ENCODE measurements at places on chromosomes 12 and 14. TPM values are rescaled to one million over a fixed set of nuclear protein-coding genes. Genes with fewer than 3 reads are reported as not detected.

DNA sequence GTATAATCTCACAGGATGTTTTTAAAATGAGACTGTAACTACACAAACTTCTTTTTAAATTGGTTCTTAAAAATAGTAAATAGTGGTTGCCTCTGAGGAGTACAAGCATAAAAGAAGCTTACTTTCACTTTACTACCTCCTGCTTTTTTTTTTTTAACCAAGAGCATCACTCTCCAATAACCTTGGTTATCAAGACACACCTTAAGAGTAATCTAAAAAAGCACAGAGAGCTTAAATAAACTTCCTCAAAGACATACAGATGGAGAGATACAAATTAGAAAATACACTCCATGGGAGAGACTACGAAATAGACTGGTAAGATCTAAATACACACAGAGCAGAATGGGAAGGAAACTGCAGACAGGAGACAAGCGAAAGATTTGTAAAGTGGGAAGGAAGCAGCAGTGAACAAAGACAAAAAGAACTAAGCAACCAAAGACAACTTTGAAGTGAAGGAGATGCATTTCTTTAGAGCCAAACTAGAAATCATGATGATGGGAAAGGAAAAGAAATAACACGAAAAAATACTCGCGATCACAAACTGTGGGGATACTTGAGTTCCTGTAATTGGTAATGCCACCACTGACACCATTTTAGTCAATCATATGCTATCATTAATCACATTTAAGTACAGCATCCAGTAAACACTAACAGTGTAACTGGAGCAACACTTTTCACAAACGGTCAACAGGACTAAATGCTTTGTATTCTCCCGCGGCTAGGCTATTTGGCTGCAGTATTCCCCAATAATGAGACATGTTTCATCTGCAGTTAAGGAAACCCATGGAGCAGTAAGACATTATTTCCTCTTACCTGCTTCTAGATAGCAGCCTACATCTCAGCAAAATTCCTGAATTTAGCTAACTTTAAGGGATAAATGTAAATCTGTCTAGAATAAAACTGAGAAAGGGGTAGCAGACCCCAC, 8.2 kb downstream of the SINHCAF start:
- peak; percentile 26 for ATAC-seq

DNA sequence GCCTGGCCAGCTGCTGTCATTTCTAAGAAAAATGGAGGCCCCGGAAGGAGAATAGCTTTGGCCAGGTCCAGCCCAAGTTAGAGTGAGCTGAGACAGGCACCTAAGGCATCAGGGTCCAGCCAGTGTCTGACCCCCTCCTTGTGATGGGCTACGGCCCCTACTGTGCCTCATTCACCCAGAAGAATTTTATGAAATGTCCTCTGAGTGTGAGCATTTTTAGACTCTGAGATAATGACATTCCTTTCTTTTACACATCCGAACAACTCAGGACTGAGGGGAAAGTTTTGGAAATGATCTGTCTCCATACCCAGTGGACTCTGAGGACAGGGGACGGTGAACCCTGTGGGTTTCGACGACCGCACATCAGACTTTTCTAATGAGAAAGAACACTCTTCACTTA, 50.4 kb downstream of the SLC24A4 start:
- no peak for ATAC-seq

The CCDC197 gene
- not detected for total RNA-seq

The HCAR2 gene
- 0.22 TPM for total RNA-seq

The ZBTB42 gene
- total RNA-seq, result 5.0 TPM

The SNAPC1 gene
- 7.4 TPM for total RNA-seq

DNA sequence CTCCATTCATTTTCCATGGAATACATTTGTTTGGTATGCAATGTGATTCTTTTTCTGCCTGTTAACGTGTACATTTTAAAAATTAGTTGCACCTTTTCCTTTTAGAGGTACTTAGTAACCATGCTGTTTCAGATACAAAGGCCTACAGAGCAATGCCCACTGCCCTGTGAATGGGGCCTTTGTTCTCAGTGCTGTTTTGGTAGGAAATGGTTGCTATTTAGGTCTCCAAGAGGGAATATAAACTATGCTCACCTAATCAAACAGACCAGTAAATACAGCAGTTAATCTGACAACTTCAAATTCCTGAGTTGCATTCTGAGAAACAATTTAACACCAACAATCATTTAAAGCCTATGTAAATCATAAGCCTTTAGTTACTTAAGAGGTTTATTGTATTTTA, 188.7 kb downstream of the BCAT1 start:
- ATAC-seq, result peak; percentile 95

The ADCY4 gene
- total RNA-seq, result 3.7 TPM

The FGF23 gene
- 1.2 TPM for total RNA-seq

GRCh38 chr12:13941258-13942249, 39.8 kb downstream of the GRIN2B start:
- ATAC-seq, result peak; percentile 86

The KLRK1 gene
- total RNA-seq, result 0.59 TPM

The ALG10B gene
- 10.9 TPM for total RNA-seq

- ATAC-seq, result peak; percentile 18
These were observed at the start of gene CIDEB for GRCh38 chr14:24307575-24308341. TSS of gene CIDEB (minus strand) at chr14:24307977. CDS start at chr14:24307858, 119 bp downstream.

- no peak for ATAC-seq
These were observed 14.9 kb downstream of the LTA4H start for GRCh38 chr12:96020314-96021003.

The AICDA gene
- not detected for total RNA-seq

The SLC25A47 gene
- total RNA-seq, result 0.54 TPM

DNA sequence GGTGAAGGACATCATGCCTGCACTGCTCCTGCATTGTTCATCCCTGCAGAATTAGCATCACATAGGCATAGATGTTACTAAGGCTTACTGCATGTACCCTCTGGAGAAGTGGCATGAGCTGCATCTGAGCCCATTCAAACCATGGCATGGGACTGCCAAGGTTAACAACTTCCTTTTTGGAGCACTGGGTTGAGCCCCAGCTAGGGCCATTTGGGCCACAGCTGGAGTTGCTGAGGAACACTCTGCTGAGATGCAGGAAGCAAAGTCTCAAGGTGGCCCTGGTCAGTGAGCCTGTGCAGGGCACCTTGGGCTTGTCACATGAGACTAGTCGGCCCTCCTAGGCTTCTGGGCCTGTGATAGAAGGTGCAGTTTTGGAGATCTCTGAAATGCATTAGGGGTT, 511.2 kb downstream of the C12orf50 start:
- ATAC-seq, result no peak

The OTOGL gene
- total RNA-seq, result 0.09 TPM

- ATAC-seq, result peak; percentile 80
These were observed 508 bp upstream of the KCNH5 start for GRCh38 chr14:63045612-63046320.

- no peak for ATAC-seq
These were observed 82.4 kb downstream of the RTN1 start for GRCh38 chr14:59788176-59788575.

DNA sequence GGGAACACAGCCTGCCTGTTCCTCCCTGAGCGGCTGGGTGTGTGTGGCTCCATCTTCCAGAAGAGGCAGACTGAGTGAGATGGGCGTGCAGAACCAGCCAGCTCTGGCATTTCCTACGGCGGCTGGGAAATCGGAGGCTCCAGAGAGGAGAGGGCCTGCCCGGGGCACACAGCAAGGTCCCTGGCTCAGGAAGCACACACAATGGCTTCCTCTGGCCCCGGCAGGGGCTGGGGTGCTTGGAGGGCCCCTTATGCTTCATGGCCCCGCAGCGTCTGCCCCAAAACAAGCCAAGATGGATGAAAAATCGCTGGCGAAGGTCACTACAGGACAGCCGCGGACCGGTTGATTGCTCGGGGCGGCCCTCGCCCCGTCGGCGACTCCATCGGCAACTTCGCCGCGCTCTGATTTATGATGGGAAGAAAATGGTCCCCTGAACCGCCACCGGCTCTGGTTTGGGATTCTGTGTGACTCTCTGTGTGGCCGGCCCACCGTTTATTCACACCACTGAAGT, 191.5 kb upstream of the C14orf180 start:
- ATAC-seq, result no peak

- ATAC-seq, result no peak
These were observed 63.0 kb downstream of the GALNT9 start for GRCh38 chr12:132266370-132266769.

DNA sequence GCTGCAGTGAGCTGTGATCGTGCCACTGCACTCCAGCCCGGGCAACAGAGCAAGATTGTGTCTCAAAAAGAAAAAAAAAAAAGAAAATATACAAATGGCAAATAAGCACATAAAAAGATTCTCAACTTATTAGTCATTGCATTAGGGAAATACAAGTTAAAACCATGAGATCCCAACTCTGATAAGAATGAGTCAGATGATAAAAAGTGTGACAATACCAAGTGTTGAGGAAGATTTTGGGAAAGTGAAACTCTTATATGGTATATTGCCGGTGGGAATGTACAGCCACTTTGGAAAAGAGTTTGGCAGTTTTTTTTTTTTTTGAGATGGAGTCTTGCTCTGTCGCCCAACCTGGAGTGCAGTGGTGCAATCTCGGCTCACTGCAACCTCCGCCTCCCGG, 7.6 kb upstream of the PRPF40B start:
- ATAC-seq, result no peak

The ACOT6 gene
- total RNA-seq, result 0.63 TPM

DNA sequence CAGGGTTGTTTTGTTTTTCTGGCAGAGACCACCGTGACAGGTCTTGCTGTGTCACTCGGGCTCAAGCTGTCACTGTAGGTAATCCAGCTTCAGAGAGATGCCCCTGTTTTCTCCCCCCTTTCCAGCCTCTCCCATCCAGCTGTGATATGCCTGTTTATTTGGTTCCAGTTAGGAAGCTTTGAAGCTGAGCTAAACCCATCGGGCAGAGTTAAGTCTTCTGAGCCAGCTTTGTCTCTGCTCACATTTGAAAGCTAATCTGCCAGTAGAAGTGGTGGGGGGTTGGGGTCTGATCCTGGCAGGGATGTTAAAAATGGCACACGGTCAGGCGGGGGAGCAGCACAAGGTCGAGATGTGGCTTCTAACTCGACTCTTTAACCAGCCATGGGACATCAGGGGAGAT, 130.0 kb downstream of the TSPAN9 start:
- no peak for ATAC-seq

The COX8C gene
- total RNA-seq, result 1.2 TPM

- ATAC-seq, result no peak
These were observed 5.7 kb downstream of the METTL25 start for GRCh38 chr12:82363990-82364389.

DNA sequence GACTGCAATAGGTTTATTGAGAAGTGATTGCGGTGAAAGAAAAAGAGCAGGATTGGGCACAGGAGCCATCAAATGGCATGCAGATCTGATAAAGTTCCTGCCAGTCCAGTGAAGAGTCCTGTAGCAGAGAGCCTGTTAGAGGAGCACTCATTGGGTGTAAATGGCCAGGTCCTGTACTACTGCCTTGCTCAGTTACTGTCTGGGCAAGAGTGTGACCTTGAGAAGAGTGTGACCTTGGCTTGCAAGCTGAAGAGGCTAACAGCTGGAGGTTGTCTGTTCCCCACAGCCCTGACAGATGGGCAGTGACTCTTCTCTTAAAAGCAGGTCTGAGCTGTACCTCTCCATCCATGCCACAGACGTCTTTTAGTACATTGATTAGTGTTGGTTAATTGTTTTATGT, 148.6 kb upstream of the SLC38A2 start:
- ATAC-seq, result no peak

DNA sequence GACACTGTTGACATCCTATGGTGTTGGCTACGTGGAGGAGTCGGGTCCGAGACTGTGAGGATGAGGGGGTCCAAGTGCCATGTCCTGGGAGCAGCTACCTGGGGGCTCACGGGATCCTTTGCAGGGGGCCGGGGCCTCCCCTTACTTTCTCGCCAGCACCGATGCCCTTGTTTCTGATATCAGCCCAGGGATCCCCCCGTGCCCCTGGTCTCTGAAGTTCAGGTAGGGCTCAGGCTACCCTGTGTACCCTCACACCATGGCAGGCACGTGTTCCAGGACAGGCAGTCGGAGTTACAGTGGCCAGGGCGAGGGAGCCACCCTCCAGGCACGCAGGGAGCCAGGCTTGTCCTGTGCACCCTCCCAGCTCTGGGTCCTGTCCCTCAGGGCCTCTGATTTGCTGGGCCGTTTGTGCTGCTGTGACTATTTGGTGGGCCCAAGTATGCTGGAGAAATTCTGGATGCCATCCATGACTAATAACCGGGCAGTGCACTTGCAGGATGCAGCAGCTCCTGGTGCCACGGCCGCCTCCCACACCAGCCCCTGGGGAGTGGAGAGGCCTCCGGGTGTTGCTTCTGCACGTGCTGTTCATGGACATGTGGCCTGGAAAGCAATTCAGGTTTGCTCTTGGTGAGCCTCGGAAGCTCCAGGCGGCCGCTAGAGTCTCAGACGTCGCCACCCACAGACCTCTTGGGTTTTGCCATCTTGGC, 93.1 kb upstream of the SFSWAP start:
- peak; percentile 7 for ATAC-seq

DNA sequence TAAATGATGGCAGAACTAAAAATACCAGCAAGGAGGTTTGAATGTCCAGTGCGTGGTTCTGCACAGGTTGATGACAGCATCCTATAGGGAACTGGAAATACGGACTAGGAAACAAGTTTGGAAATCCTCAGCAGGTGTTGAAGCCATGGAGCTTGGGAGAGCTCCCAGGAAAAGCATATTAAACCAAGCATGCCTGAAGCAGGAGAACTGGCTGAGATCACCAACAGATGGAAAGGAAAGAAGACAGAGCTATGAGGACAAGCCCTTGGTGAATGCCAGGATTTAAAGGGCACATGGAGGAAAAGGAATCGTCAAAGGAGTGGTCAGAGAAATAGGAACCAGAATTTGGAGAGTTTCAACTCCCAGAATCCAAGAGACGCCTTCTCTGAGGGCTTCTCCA, 21.2 kb upstream of the ELK3 start:
- no peak for ATAC-seq

DNA sequence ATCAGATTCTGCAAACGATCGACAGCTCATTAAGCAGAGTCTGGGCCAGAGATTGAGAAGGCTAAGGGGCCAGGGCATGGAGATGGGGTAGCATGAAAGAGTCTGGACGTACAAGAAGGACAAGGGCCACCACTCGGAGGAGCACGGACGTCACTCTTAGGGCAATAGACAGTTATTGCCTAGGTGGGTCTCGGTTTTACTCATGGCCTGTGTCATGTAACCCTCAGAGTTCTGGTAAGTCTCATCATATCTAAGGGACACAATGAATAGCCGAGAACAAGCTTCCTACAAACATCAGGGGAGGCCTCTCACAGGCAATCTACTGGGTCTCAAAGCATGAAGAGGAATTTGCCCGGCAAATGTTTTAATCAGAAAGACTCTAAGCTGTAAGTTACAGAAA, 30.4 kb upstream of the ITPK1 start:
- ATAC-seq, result no peak

All from motor neuron (in vitro differentiated cells).